Stimulated activated CD8-positive, alpha-beta memory T cell treated with anti-CD3 and anti-CD28 coated beads, Interleukin-4, amount 100 ng/mL, for 4 hours (primary cell): ENCODE measurements at places on chromosomes 11 and 22.

- no peak for DNase-seq
Measured at GRCh38 chr11:32821917-32822560, 7.7 kb upstream of the PRRG4 start.

DNA sequence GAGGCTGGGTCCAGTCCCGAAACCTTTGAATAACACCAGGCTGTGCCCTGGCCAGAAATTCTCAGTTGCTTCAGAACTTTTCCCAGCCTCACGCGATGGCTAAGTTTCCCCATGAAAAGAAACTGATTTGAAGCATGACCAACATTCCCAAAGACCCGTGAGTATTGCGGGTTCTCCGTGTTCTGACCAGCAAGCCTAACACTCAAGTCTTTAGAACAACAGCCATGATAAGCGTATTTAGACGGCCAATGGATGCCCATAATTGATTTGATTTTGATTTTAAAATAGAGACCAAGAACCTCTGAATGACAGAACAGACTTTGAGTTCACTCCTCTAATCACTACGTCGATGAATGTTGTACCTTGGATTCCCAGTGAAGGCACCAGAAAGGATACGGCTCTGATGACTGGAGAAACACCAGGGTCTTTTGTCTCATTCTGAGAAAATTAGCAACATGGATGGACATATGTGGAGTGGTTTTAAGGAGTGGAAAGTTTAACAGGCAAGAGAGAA is 43.9 kb downstream of the ZNF280B start:
- DNase-seq: no peak

DNA sequence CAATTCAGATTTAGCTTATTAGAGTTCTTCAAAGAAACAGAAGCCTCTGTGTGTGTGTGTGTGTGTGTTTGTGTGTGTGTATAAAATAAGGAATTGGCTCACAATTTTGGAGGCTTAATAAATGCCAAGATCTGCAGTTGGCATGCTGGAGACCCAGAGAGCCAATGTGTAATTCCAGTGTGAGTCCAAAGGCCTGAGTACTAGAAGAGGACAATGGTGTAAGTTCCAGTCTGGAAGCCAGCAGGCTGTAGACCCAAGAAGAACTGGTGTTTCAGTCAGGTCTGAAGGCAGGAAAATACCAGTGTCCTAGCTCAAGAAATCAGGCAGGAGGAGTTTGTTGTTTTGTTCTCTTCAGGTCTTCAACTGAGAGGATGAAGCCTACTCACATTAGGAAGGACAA is 20.0 kb downstream of the TMEM135 start:
- no peak for DNase-seq

DNA sequence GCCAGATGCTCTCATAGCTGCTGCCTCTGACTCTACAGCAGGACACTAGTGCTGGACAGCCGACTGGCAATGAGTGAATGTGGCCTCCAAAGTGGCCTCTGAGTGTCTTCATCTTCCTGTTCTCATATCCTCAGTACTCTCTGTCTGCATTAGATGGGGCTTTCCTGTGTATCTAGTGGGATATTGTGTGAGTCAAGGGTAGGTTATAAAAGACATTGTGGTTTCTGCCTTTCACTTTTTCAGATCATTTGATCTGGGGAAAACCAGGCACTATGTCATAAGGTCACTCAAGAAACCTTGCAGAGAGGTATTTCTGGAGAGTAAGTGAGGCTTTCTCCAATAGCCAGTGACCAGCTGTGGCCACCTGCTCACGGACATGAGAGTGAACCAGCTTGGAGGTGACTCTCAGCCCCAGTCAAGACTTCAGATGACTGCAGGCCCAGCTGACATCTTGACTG is 333.6 kb upstream of the NCAM1 start:
- no peak for DNase-seq

DNA sequence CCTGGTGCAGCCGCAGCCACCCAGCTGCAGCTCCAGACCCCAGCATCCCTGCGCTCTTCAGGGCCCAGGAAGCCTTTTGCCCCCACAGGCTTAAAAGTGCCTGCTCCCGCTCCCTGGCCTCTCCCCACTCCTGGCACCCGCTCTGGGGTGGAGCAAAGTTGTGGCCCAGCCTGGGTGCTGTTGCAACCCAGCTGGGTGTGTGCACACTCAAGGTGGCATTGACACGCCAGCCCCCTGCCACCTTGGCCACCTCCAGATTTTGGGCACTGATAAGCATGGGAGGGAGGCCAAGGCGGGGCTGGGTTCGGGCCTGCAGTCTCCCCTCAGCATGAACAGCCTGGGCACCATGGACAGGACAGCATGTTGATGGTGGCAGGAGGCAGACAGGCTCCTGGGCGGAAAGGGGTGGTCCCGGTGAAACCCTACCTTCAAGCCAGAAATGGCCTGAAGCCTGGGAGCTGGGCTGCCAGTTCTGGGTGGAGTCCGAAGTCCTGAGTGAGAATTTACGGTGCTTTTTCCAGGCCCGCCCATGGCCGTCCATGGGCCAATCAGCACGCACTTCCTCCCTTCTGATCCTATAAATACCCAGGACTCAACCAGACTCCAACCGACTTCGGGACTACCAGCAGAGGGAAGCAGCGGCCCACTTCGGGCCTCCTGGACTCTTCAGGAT is 23.6 kb upstream of the RNASEH2C start:
- no peak for DNase-seq
